Keratinocyte (primary cell): ENCODE measurements at places on chromosomes 7 and 10.

- DNase-seq, result no peak
These were observed 20.6 kb upstream of the SLC13A1 start for GRCh38 chr7:123220396-123220795.

- no peak for DNase-seq
These were observed 2.7 kb upstream of the UNCX start for GRCh38 chr7:1229956-1230355.

DNA sequence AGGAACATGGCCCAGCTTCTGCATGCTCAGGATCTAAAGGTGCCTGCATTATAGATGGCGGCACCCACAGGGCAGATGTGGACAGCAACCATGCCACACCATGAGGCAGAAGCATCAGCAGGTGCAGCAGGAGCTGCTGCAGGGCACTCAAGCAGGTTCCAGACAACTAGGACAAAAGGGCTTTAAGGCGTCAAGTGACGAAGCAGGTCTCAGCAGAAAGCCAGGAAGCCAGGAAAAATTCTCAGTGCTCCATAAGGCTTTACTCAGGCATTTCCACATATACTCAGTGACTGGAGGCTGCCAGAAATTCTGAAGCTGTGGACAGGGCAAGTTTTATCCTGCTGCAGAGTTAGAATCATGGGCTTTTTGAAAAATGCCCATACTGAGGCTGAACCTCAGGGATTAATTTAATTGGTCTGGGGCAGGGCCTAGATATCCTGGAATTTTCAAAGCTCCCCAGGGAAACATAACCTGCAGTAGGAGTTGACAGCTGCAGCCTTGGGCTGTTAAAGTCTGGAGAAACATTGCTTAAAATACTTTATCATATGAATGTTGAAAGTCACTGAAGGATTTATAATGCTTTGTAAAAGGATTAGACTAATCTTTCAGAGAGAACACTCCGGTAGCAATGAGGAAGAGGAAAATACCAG, 68.1 kb upstream of the RNF148 start:
- no peak for DNase-seq

GRCh38 chr7:128390871-128391565, 18.8 kb downstream of the IMPDH1 start:
- no peak for DNase-seq

- no peak for DNase-seq
These were observed 93.1 kb upstream of the MKI67 start for GRCh38 chr10:128219295-128219694.

GRCh38 chr7:28224172-28224571, 43.6 kb upstream of the JAZF1 start:
- no peak for DNase-seq

DNA sequence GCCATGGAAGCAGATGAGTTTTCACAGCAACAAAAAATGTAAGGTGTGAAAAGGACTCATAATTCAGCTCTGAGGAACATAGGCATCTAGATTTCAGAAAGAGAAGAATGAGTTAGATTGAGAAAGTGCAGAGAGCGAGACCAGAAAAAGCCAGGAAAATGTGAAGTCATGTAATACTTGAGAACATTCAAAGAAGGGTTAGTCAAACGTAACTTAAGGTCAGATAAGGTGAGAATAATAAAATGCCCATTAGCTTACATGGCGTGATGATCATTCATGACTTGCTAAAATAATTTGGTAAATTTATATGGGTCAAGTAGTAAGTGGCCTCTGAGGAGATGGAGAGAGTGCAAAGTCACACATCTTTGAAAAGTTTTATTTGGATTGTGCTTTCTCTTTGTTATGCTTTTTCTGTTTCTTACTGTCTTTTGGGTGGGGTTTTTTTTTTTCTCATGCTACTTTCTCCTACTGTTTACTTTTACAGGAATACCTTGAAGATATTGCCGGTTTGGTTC, 271.8 kb upstream of the NRG3 start:
- no peak for DNase-seq

DNA sequence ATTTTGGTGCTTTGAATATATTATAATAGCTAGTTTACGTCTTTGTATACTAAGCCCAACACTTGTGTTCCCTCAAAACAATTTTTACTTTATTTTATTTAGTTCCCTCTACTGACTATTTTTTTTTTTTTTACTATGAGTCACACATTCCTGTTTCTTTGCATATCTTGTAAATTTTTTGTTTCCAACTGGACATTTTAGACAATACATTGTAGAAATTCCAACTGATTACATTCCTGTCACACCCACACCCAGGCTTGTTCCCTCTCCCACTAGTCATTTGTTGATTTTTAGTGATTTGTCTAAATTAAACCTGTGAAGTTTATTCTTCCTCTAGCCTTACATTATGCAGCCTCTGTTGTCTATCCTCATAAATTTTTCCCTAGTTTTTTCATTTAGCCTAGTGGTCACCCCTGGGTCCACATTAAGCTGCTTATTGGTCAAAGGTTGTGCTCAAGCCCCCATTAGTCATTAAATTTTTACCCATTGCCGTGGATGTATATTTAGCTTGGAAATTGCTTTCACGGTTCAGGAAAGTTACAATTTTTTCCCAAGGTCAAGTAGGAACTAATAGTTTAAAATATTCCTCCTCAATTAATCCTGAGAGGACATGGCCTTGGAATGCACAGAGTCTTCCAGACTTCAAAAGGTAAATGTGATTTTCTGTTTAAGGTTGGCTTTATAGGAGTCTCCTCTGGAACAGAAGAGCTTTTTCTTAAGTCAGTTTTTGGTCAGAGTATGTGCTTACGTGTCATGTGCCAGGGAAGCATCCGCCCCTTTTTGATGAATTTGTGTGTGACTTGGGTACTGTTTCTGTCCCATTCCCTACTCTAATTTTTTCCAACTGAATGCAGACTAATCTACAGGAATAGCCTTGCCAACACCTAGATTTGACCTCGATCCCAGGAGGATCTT, 207.6 kb upstream of the TMEM72 start:
- no peak for DNase-seq

- peak; percentile 42 for DNase-seq
These were observed 179.2 kb downstream of the ST7 start for GRCh38 chr7:117132321-117133120.

- no peak for DNase-seq
These were observed 24.5 kb upstream of the SLC25A13 start for GRCh38 chr7:96346293-96346953.

GRCh38 chr7:25642849-25643248, 414.6 kb upstream of the NPVF start:
- DNase-seq, result no peak

- DNase-seq, result no peak
These were observed 196.7 kb downstream of the IPMK start for GRCh38 chr10:58070956-58071355.

DNA sequence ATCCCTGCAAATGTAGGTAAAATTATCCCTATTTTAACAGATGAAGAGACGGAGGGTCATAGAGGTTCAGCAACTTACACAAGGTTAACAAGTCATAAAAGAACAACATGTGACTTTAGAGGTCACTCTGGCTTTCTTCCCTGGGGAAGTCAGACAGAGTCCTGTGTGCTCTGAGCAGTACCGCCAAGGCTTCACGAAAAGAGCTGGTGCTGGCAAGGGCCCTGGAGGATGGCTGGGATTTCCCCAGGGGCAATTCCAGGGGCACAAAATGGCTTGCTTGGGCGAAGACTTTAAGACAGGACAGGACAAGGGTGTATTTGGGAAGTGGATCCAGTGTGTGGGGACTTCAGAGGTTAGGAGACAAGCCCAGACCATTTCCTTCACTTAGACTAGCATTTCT, 144.1 kb downstream of the PIP4K2A start:
- no peak for DNase-seq

GRCh38 chr7:25360451-25360850, 132.2 kb upstream of the NPVF start:
- DNase-seq, result no peak

- DNase-seq, result no peak
These were observed 639.6 kb upstream of the FOXK1 start for GRCh38 chr7:4042402-4043045.

DNA sequence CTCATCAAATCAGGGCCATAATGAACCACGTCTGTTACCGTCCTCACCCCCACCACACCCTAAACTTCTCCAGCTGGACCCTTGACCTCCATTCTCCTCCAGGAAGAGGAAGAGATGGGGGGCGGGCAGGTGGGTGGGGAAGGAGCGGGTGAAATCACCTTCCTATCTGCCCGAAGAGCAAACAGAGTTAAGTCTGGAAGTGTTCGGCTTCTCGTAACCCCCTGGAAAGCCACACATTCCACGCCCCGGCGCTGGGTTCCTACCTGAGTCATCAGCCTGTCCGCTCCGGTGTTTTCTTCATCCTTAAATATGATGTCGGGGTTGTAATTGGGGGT, 736 bp downstream of the SHH start:
- DNase-seq, result no peak

DNA sequence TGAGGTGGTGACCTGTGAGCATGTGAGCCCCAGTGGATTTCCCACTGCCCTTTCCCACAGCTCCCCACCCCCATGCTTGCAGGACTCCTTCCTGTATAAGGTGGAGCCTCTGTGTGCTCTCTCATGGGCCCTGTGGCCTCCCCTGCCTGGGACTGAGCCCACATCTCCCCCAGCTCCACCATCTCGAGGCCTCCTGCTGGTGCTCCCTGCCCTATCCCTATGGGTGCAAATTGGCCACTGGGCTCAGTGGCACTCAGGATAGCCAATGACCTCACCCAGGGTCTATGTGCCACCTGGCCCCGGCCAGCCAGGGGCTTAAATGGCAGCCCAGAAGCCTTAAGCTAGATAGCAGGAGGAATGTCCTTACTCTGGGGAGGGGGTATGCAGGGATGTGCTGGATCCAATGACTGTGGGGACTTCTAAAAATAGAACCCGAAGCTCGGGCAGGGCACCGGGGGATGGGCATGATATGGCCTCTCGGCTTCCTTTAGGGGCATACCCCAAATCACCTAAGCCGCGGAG, 2.0 kb downstream of the LDB3 start:
- DNase-seq, result no peak

DNA sequence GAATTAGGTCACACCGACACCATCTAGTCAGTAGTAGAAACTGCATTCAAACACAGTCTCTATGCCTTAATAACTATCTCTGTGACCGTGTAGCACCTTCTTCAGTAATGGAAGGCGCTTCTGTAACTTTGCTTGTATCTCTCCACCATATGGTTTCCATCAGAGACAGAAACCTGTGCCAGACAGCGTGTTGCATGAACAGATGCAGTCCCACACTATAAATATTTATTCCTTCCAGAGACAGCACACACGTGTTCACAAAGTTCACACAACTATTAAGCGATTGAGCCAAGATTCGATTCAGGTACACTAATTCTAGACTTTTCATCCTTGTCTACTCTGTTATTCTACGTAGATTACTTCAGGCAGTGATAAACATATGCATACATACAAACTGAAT, 873.9 kb upstream of the MBL2 start:
- DNase-seq, result no peak

DNA sequence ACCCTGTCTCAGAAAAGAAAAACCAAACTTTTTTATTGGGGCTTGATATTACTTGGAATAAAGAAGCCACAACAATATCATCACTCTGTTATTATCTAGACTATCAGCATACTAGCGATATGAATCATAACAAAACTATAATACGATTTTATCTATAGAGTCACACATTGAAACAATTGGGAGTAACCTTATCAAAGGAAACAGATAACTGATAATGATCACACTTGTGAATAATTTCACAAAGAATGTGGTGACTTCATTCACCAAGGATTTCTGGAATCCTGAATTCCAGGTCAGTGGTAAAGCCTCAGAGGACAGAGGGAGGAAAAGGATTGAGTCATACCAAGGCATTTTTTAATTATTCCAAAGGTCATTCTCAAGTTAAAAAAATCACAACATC, 32.1 kb upstream of the NMT2 start:
- DNase-seq, result peak; percentile 69

GRCh38 chr7:112484671-112485167, 3.9 kb downstream of the LSMEM1 start:
- no peak for DNase-seq

- DNase-seq, result no peak
These were observed 122.2 kb upstream of the LRGUK start for GRCh38 chr7:134004829-134005505.

GRCh38 chr10:89384474-89385340, 6.9 kb downstream of the IFIT1B start:
- no peak for DNase-seq

DNA sequence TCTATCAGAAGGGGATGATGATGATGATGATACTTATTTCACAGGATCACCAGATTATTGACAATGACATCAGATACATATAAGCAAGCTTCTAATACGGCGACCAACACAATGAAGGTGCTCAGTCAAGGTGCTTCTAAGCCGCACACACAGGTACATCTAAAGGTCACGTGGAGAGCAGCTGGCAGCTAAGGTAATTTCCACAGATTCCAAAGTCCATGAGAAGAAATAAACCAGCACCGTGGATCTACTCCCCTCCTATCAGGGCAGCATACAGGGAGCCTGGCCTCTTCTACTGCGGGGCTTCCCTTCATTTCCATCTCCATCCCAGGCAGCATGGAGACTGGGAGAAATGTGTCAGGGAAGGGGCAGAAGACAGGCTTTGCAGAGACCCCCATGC, 37.5 kb downstream of the DENND11 start:
- DNase-seq, result no peak

- DNase-seq, result no peak
These were observed 248.5 kb upstream of the PLPP4 start for GRCh38 chr10:120208488-120208887.

- DNase-seq, result no peak
These were observed at the start of gene AS3MT for GRCh38 chr10:102869258-102870198. Gene AS3MT, plus strand, starts transcription at chr10:102869470. Its CDS starts 123 bp downstream, at chr10:102869593.

- DNase-seq, result no peak
These were observed 248.0 kb downstream of the PRPF18 start for GRCh38 chr10:13834581-13835286.

DNA sequence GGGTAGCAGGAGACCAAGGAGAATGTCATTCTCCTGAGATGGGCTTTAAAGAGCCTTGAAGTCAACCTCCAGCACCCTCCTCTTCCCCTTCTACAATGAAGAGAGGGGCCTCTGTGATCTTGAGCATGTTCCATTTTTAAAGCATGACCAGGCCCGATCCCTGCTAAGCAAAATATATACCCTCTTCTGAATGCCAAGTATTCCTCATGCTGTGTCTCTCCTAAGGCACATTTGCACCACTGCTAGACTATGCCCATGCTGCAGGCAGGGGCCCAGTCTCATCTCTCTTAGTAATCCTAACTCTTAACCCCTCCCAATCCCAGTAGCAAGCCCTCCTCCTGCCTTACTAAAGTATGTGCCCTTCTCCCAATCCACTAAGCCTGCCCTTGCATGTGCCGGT, 18.4 kb downstream of the SORBS1 start:
- DNase-seq, result no peak

- no peak for DNase-seq
These were observed 472 bp upstream of the ADAM22 start for GRCh38 chr7:87933605-87933952.

- DNase-seq, result no peak
These were observed 359.8 kb upstream of the MTPN start for GRCh38 chr7:136336932-136337331.
